Activated T-helper 1 cell treated with Interleukin-2 at 50 U/mL for 16 hours (primary cell): ENCODE measurements at places on chromosomes 5 and 9.

DNA sequence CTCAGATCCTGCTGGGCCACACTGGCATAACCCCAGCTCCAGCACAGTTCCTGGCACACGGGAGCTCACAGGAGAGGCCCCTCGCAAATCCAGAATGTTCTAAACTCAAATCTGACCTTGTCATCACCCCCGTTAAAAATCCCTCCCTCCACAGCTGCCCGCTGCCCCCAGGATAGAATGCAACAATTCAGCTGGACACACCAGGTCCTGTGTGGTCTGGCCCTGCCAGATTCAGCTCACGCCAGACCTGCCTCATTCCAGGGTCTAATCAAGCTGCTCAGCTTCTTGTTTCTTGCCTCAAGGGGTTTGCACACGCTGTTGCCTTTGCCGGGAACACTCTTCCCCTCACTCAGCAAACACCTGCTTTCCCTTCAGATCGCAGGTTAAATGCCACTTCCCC is 45.0 kb upstream of the ASS1 start:
- no peak for DNase-seq

DNA sequence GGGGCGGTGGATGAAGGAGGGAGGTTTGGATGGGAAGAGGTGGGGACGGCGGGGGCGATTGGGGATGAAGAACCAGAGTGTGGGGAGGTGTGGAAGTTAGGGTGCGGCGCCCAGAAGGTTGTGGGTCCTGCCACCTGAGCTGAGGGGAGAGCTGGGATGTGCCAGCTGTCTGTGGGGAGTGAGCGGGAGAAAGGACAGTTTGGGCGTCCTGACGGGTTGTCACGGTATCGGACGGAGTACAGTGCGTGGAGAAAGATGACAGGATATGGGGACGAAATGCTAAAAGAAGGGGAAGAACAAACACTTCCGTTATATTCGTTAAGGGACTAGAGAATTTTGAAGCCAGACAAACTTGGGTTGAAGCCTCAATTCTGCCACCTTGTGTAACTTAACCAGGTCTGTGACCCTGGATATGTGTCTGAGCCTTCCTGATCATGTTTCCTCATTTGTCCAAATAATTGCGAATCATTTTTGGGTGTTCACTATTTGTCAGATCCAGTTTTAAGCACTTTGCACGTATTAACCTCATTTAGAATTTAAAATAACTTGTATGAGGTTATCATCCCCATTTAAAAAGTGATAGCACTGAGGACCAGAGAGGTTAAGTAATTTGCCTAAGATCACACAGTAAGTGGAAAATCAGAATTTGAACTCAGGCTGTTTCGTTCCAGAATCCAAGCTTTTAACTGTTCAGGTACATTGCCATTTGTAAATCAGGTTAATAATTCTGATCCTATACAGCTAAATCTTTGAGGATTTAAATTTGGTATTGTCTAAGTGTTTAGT is 689 bp downstream of the CNTRL start:
- DNase-seq, result no peak

DNA sequence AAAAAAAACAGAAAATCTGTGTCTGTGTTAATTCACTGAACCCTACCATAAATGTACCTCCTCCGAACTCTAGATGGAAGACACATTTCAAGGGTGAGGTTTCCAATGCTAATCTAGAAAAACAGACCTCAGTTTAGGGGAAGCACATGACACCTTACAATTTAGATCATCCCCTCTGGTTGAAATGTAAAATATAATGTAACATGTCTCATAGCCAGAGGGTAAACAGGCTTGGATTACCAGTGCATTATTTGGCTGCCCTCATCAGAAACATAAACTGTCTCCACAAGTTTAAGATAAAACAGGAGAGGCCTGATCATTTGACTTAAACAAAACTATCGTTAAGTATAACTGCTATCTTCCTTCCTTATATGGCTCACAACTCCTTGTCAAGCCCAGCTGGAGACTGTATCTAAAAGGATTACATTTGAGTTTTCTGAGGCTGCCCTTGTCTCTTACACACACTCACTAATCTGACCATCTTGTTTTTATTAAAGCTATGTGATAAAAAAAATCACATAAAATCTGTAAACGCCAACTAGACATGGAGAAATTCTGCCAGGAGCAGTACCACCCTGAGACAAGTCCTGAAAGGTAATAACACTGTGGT is 105.7 kb downstream of the LURAP1L start:
- no peak for DNase-seq

DNA sequence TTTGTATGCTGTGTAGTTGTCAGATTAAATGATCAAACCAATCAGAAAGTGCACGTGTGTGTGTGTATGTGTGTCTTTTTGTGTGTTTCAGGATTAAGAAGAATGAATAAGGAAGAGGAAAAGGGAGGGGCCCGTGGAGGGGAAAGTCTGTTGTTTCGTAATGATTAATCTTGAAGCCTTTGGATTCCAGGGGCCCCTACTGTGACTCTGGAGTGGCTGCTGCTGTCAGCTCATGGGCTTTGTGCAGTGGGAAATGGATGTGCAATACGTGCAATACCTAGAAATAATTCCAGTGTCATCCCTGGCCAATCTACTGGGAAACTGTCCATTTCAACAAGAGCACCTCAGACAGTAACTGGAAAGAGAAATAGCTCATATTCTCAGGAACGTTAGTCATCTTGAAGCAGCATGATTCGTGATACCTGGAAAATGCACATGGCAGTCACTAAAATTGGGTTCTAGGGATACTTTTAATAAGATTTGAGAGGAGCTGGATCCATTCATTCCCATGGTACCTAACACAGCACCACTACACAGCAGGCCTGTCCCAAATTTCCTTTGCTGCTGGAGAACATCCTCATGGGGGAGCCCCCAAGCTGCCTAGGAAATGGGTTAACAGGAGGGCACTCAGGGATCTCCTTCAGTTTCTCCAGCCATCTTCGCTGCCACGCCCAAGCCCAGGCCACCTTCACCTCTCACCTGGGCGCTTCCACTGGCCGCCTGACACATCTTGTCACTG is 186.3 kb downstream of the NR3C1 start:
- no peak for DNase-seq

DNA sequence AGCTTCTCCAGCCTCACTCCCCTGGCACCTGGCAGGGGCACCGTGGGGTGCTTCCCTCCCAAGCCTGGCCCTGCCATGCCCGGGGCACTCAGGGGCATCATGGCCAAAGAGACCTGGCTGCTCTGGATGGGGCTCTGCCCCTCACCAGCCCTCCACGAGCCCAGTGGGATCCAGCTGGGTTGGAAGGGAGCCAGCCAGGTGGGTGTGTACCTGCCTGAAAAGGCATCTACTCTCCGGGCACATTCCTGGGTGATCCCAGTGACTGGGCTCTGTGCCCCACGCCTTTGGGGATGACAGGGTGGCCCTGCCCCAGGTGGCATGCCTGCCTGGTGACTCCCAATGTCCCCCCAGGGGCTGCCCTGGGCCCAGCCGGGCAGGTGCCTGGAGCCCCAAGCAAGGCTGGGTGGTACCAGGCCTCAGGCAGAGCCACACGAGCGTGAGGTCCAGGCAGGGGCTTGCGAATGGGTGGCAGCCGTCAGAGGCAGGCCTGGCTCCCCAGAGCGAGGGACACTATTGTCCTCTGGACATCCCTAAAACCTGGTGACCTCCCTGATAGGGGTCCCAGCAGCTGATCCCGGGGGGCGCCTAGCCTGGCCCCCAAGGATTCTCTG is 777 bp downstream of the GPSM1 start:
- no peak for DNase-seq

- no peak for DNase-seq
Measured at GRCh38 chr5:141709699-141710267, 27.8 kb upstream of the ARAP3 start.

GRCh38 chr5:127392762-127393161 is 102.2 kb downstream of the MEGF10 start:
- no peak for DNase-seq

DNA sequence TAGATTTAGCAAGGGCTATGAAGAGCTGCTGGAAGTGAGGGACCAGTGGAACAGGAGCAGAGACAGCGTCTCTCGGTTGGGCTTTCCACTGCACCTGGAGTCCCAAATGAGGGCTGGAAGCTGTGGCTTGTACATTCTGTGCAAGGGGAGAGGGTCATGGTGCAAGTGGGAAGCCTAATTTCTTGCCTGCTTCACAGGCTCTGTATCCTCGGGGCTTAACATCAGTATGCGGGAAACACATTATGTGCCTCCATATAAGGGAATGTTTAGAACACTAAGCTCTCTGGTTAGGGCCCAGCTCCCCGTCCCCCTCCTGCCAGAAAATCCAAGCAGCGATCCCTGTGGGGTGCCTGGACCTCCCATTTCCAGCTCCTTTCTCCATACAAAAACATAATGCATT is 89.0 kb upstream of the NIPAL4 start:
- no peak for DNase-seq
